Panc1 (cell line): ENCODE measurements at places on chromosomes 1 and 21. TPM values are rescaled to one million over a fixed set of nuclear protein-coding genes. Genes with fewer than 3 reads are reported as not detected.

- no peak for DNase-seq
Observed at GRCh38 chr1:160258177-160258798, 4.1 kb downstream of the DCAF8 start.

The KCNN3 gene
- total RNA-seq = 0.05 TPM

DNA sequence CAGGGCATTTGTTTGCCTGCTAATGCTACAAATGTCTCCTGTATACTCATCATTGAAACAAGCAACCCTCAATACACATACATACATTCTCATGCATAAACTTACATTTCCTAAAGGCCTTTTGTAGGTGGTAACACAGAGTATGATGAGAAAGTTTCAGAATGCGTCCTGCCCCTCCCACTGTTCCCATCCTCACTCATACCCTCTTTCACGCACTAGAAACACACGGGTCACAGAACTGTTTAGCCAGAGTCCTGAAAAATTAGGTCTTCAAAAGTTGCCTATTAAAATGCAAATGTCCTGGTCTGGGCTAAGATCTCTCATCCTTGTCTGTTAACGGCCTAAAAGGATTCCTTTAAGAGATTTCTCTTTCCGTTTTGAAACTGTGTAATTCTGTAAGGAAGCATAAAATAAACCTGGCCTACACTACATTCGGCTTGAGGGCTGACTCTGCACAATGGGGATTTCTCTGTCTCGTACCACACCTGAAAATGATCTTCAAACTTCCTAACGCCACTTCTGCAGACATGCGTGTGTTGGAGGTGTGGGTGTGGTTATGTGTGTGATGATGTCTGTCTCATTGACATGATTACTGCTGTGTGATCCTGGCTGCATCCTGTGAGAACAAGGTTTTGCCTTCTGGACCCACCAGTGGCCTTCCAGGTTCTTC, 5.3 kb upstream of the FCER1A start:
- DNase-seq = no peak

- no peak for DNase-seq
Observed at GRCh38 chr1:210291081-210291764, 37.5 kb upstream of the HHAT start.

The MRPS15 gene
- 113 TPM for total RNA-seq

DNA sequence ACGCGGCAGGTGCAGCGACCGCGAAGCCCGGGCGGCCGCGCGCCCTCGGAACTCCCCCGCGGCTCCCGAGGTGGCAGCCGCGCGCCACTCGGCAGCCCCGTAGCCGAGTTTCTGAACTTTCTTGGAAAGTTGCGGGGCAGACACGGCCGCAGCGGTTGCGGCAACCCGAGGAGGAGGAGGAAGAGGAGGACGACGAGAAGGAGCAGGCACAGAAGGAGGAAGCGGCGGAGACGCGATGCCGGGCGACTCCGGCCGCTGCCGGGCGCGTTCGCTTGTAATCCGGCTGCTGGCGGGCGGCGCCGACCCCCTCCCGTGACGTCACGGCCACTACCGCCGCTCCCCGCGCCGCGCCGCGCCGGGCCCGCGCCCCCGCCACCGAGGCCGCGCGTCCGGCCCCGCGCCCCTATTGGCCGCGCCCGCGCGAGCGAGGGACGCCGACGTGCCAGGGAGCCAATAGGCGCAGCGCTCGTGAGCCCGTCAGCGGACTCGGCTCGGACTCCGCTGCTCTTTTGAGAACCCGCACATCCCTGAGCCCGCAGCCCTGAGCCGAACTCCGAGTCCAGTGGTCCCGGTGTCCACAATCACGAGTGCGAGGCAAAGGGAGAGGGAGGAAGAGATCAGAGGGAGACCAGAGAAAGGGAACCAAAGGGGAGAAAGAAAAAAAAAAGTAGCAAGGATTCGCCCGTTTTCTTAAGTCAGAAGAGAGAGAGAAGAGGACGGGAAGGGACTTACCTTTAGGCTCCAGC, 736 bp upstream of the BARHL2 start:
- no peak for DNase-seq

DNA sequence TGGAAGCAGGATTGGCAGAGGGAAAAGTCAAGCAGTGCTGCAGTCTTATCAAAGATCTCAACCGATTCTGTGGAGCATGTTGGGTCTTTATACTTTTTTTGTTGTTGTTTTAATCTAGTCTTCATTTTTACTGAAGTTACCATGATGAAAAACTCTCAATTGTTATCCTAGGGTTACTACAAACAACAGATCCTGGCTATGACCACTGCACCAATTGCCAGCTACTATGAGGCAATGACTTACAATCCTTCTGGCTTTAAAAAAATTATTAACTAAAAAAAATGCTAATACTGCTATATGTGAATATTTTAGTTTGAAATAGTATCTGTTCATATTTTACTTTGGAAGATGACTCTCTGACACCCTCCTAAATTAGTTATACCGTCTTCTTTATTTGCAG, 145.9 kb downstream of the CNIH3 start:
- no peak for DNase-seq
